ENCODE measurements at places on chromosomes 3 and 15.
A peak's percentile ranks its signal among the peaks of the same experiment; 100 is the strongest.

DNA sequence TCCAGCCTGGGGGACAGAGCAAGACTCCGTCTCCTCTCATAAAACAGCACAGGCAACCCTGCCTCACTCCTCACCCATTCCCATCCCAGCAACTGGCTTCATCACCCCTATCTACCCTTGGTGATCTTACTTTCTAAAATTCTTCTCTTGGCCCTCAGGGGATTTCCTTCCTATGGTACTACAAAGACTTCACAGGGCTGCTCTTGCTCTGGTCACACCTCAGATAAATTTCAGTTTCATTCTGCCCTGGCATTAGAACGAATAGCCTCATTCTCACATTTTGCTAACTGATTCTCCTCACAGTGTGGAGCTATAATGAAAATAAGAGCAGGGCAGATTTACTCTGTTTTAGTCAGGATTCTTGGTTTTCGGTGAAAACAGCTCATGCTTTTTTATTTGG, 22.1 kb upstream of the CRBN start:
- DNase-seq = no peak

DNA sequence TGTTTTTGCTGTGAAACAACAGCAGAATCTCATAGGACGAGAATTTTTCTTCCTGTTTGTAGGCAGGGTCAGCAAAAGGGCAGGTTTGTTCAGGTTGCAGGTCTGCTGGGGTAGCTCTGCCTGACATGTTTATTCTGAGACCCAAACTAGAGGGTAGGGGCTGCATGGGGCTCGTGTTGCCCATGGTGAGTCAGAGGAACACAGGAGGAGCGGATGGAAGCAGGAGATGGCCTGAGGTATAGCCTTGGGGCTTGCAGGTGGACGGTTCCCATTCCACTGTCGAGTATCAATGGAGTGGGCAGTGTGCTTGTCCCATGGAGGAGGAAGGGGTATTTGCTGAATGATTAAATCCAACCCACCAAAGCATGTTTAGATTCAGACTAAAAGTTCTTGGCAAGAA, 138.9 kb downstream of the APBA2 start:
- no peak for DNase-seq

DNA sequence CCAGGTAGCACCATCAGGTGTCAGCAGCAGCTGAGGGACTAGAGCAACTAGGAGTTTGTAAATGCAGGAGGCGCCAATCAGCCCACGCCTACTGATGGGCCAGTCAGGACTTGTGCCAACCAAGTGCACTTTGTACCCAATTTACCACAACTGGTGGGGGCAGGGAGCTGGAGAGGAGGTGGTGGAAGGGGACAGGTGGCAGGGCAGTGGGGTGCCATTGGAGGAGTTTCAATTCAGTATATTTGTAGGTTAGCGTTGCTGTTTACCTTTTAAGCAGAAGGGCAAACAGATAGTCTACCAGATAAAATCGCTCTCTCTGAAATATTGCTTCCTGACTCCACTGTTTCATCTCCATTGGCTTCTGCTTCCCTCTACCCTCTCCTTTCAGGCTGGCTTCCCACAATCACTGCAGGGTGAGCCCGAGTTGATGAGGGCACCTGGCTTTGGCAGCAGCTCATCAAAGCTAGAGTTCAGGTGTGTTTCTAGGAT, 75.7 kb downstream of the TRIM69 start:
- DNase-seq = peak; percentile 16

DNA sequence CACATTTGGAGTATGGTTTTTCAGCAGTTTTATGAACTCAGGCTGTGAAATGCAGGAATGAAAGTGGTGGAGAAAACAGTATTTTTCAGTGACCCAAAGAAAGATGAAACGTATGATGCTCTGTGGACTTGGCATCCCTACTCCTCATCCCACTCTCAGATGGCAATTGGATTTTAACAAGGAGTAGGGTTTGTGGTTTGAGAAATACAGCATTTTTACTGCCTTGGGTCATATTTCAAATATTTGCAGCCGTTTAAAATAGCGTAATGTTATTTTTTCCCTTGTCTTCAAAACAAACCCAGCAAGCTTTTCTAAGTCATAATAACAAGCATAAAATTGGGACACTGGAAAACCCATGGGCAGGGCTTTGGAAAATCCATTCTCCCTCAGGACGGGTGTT, 117.2 kb upstream of the LRIG1 start:
- no peak for DNase-seq

DNA sequence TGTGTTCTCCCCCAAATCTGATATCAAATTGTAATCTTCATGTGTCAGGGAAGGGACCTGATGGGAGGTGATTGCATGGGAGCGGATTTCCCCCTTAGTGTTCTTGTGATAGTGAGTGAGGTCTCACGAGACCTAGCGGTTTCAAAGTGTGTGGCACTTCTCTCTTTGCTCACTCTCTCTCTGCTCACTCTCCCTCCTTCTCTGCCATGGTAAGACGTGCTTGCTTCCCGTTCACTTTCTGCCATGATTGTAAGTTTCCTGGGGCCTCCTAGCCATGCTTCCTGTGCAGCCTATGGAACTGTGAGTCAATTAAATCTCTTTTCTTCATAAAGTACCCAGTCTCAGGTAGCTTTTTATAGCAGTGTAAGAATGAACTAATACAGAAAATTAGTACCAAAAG, 30.6 kb upstream of the OR5H6 start:
- no peak for DNase-seq

GRCh38 chr3:126911162-126912026, 71.5 kb upstream of the PLXNA1 start:
- DNase-seq = no peak

- no peak for DNase-seq
These were observed 428.8 kb upstream of the ONECUT1 start for GRCh38 chr15:53218666-53219580.

DNA sequence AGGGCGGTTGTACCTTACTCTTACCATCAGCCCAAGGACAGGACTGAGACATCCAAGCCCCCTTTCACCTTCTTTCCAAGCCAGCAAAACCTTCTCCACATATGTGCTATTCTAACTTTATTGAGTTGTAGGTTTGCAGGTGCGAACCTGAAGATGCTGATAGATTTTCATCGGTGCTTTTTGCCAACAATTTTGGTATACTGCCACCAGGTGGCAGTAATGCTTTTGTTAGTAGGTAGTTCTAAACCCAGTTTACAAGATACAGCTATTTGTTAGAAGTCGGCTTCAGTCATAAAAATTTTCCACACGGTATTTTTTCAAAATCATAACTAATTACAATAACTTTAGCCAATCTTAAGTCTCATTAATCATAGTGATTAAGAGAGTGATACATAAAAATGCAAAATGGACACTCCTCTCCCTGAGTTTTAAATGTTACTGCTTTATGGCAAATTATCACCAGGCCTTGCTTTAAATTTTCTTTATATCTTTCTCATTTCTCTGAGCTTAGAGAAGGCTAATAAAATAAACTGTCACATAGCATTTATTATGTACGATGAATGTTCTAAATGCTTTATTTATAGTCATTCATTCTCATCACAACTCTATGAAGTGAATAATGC, 636 bp downstream of the TBC1D21 start:
- peak; percentile 3 for DNase-seq

- no peak for DNase-seq
These were observed 760.4 kb downstream of the ZPLD1 start for GRCh38 chr3:103195216-103195615.

GRCh38 chr15:75025107-75025506, 1.7 kb downstream of the PPCDC start:
- DNase-seq = no peak

Measured in DMS 273 treated with DMSO at 0.1 percent for 48 hours (cell line).